ENCODE measurements at places on chromosomes 4 and X. TPM values are rescaled to one million over a fixed set of nuclear protein-coding genes. Genes with fewer than 3 reads are reported as not detected.

The RNF150 gene
- 11.8 TPM for total RNA-seq

The TIGD4 gene
- total RNA-seq = not detected

The ADH1C gene
- total RNA-seq = not detected

The SCML2 gene
- total RNA-seq = 0.38 TPM

The CT55 gene
- total RNA-seq = not detected

The RELL1 gene
- total RNA-seq = 52.3 TPM

The CSAG1 gene
- total RNA-seq = not detected

The DCLK2 gene
- total RNA-seq = 23.2 TPM

The ANKRD50 gene
- total RNA-seq = 13.7 TPM

The TLR1 gene
- under 0.01 TPM for total RNA-seq

The DKK2 gene
- total RNA-seq = 0.76 TPM

The ARHGAP36 gene
- not detected for total RNA-seq

The SHISA3 gene
- total RNA-seq = 0.81 TPM

The SMAD1 gene
- total RNA-seq = 15.6 TPM

The CCKAR gene
- total RNA-seq = not detected

The FGF5 gene
- 3.5 TPM for total RNA-seq

The S100G gene
- total RNA-seq = not detected

The IGFBP7 gene
- total RNA-seq = 625 TPM

The REELD1 gene
- total RNA-seq = not detected

The ITGB1BP2 gene
- 1.6 TPM for total RNA-seq

The CLDN2 gene
- total RNA-seq = 2.0 TPM

The GAGE13 gene
- total RNA-seq = not detected

The BST1 gene
- total RNA-seq = 18.6 TPM

The CFP gene
- 0.13 TPM for total RNA-seq

The KCNE5 gene
- not detected for total RNA-seq

The TMPRSS11D gene
- total RNA-seq = not detected

The STBD1 gene
- total RNA-seq = 3.4 TPM

The KLHL34 gene
- not detected for total RNA-seq

The SLITRK4 gene
- 29.5 TPM for total RNA-seq

The RP2 gene
- 5.8 TPM for total RNA-seq

The SPANXB1 gene
- not detected for total RNA-seq

The LETM1 gene
- total RNA-seq = 63.9 TPM

The HSFX3 gene
- not detected for total RNA-seq

The MGAT4D gene
- not detected for total RNA-seq

The SSX4 gene
- total RNA-seq = not detected

The UGT2B17 gene
- 0.25 TPM for total RNA-seq

The MAP7D2 gene
- 0.65 TPM for total RNA-seq

The MID2 gene
- 7.8 TPM for total RNA-seq

The BANK1 gene
- 0.49 TPM for total RNA-seq

The TACR3 gene
- total RNA-seq = not detected

The LDB2 gene
- total RNA-seq = 3.2 TPM

The NOX1 gene
- not detected for total RNA-seq

The APBB2 gene
- 63.2 TPM for total RNA-seq

The CSN1S1 gene
- not detected for total RNA-seq

The SOX3 gene
- not detected for total RNA-seq

The ABCG2 gene
- total RNA-seq = 1.1 TPM

The HELT gene
- not detected for total RNA-seq

The SPANXA2 gene
- total RNA-seq = not detected

The RTL3 gene
- not detected for total RNA-seq

The RAB39B gene
- total RNA-seq = 0.13 TPM
